ENCODE measurements at places on chromosomes 6 and 20.
A peak's percentile ranks its signal among the peaks of the same experiment; 100 is the strongest.

DNA sequence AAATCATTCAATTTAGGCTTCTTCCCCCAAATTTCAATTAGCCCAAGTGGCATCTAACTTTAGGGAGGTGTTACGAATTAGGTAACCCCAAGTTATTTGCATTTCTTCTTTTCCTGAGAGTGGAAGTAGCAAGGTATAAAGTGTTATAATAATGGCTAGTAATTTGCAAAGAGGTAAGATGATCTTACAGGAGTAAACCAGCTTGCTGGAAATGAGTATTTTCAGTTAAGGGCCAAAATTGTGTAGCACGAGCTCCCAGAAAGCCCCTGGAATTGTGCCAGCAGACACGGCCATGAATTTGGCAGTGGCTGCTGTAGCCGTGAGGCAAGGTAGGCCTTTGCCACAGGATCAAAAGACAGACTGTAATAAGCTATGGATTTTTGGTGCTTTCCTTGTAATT is 38.0 kb downstream of the CITED2 start:
- H3K27me3 ChIP-seq = no peaks in the 10 kb centered on the region
- no peaks in the 10 kb centered on the region for H3K4me1 ChIP-seq
- no peak for DNase-seq
- H3K4me3 ChIP-seq = no peak overlapping the region
- H3K36me3 ChIP-seq = no peaks in the 10 kb centered on the region

DNA sequence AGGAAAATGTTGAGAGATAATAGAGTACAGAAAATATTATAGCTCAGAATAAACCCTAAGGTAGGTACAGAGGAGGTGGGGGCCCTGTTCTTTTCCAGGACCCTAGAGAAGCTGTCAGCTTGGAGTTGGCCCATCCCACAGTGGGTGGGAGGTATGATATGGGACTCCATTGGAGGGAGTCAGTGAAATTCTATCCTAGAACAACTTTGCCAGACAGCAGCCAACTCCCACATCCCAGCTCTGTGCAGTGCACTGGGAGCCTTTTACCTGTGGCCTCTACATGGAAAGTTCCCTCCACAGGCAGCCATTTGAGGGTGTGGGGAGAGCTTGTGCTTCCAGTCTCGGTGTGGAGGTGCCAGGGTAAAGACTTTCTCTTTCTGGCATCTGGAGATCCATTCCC is 36.8 kb upstream of the CLIC5 start:
- peaks cover 29% of the 10 kb centered on the region for H3K4me1 ChIP-seq
- no peak overlapping the region for H3K4me3 ChIP-seq
- H3K27me3 ChIP-seq = no peaks in the 10 kb centered on the region
- DNase-seq = no peak
- no peaks in the 10 kb centered on the region for H3K36me3 ChIP-seq

- DNase-seq = no peak
- H3K36me3 ChIP-seq = no peaks in the 10 kb centered on the region
- H3K4me1 ChIP-seq = peaks cover 22% of the 10 kb centered on the region
- H3K4me3 ChIP-seq = no peak overlapping the region
Observed at GRCh38 chr6:1605004-1605892, 4.5 kb upstream of the FOXC1 start.

DNA sequence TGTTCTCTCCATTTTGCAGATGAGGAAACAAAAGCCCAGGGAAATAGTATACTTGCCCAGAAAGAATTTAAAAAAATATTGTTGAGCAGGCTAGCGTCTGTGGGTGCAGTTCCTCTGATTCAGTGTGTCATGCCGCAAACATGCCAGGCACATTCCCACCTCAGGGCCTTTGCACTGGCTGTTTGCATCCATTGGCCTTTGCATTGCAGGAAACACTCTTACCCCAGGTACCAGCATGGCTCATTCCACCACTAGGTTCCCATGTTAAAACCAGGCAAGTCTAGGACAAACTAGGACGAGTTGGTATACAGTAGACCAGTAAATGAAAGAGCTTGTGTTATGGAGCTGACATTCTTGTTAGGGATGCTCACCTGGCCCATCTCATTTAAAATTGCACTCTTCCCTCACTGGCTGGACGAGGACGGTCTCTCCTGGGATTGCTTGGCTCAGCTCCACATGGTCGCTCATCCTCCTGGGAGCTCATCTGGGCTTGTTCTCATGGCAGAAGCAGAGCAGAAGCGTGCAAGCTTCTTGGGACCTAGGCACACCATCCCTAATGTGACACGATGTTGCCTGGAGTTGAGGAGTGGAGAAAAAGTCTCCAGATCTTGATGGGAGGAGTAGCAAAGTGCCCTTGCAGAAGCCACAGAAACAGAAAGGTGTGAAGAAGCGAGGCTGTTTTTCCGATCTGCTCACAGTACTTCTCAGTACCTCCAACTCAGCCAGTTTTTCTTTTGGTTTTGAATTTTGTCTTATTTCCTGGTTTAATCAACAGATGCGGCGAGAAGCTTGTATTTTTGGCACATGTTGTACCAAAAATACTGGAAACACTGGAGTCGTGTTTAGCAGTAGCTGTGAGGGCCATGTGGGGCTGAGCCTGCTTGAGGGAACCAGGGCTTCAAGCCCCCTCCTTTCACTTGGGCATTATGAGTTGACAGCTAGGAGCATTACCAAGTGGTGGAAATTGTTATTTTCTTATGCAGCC is 13.9 kb downstream of the ZNF831 start:
- no peak overlapping the region for H3K4me3 ChIP-seq
- DNase-seq = no peak
- H3K27ac ChIP-seq = no peak overlapping the region
- H3K4me1 ChIP-seq = no peaks in the 10 kb centered on the region
- H3K36me3 ChIP-seq = no peaks in the 10 kb centered on the region
- no peaks in the 10 kb centered on the region for H3K27me3 ChIP-seq

GRCh38 chr6:158253248-158253647 is 59.0 kb upstream of the TULP4 start:
- no peaks in the 10 kb centered on the region for H3K4me1 ChIP-seq
- no peak for DNase-seq
- no peak overlapping the region for H3K27ac ChIP-seq
- no peak overlapping the region for H3K4me3 ChIP-seq
- H3K36me3 ChIP-seq = no peaks in the 10 kb centered on the region

DNA sequence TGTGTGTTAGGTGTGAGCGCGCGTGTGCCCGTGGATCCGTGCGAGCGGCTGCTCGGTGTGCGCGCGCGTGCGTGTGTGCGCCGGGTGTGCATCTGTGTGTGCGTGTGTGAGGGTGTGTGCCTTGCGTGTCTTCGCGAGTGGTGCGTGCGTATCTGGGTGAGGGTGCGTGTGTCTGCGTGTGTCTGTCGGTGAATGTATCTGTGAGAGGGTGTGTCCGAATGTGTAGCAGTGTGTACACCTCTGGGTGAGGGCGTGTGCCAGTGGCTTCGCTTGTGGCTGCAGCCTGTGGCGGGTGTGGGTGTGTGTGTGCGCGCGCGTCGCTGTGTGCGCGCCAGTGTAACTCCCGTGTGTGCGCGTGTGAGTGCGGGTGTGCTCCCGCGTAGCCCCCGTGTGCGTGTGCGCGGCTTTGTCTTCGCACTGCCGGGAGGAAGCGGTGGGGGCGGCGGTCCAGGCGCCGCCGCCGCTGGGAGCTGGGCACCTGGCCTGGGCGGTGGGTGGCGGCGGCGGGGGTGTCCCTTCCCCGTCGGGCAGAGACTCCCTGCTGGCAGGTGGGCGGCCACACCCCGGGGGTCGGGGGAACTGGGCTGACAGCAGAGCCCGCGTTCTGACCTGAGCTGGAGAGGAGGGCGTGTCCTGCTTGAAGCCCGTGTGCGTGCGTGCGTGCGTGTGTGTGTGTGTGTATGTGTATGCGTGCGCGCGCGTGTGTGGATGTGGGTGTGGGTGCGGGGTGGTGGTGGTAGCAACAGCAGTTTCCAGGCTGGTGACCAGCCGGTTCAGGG is 61.3 kb upstream of the EPB41L1 start:
- no peaks in the 10 kb centered on the region for H3K36me3 ChIP-seq
- H3K4me3 ChIP-seq = peak overlapping the region; percentile 44
- H3K27ac ChIP-seq = no peak overlapping the region
- DNase-seq = peak; percentile 58
- H3K4me1 ChIP-seq = peaks cover 33% of the 10 kb centered on the region
- H3K27me3 ChIP-seq = peaks cover 24% of the 10 kb centered on the region

DNA sequence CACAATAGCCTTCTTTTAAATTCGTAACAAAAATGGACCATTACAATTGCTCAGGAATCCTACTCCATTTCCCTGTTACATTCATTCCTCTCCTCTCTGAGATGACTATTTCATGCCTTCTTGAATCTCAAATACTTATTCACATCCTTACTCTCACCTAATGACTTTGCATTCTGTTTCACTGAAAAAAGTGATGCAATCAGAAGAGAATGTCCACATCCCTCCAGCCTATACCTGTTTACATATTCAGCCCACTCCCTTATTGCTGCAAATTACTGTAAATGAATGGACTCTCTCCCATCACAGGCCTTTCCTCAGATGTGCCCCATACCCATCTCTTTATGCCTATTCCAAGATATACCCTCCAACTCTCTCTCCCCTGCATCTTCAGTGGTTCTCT is 8.6 kb downstream of the TAAR1 start:
- peaks cover 8% of the 10 kb centered on the region for H3K27me3 ChIP-seq
- no peaks in the 10 kb centered on the region for H3K36me3 ChIP-seq
- H3K4me3 ChIP-seq = no peak overlapping the region
- no peak for DNase-seq
- no peaks in the 10 kb centered on the region for H3K4me1 ChIP-seq

DNA sequence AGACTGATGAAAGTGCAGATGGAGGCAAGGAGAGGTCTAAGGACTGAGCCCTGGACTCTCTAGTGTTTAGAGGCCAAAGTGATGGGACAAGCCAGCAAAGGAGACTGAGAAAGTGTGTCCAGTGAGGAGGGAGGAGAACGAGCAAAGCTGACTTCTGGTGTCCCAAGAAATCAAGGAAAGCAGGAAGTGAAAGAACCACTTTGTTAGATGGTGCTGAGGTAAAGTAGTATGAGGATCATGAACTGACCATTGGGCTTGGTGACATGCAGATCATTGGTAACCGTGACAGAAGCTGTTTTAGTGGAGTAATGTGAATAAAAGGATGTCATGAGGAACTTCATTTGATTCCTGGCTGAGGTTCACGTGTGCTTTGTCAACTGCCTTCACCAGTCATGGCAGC is 108.4 kb downstream of the SLX4IP start:
- H3K36me3 ChIP-seq = no peaks in the 10 kb centered on the region
- H3K27ac ChIP-seq = no peak overlapping the region
- no peak for DNase-seq

DNA sequence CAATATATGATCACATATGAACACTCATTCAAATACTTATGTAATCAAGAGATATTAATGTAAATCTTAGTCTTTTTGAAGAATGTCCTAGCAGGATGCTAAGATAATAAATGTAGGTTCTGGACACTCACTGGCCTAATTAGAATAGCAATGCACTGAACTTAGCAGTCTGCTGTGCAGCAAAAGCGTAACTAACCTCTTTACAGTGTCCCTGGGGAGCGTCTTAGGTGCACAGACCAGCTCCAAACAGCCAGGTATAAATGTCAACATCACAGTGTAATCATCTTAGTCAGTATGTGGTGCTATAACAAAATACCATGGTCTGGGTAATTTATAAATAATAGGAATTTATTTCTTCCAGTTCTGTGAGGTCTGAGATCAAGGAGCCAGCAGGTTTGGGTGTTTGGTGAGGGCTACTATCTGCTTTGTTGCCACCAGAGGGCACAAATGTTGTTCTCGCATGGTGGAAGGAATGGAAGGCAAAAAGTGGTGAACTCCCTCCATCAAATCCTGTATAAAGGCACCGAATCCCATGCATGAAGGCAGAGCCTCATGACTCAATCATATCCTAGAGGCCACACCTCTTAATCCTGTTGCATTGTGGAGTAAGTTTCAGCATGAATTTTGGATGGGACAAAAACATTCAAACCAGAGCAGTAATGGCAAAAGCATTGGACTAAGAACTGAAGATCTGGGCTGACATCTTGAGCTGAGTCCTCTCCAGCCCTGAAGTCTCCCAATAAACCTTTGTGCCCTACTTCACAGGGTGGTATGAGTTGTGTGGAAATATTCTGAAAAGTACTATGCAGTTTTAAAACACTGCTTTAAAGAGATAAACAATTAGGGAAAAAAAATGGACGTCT is 41.8 kb upstream of the FOXO3 start:
- DNase-seq = peak; percentile 14
- no peaks in the 10 kb centered on the region for H3K36me3 ChIP-seq
- H3K27me3 ChIP-seq = no peaks in the 10 kb centered on the region
- no peaks in the 10 kb centered on the region for H3K4me1 ChIP-seq
- H3K27ac ChIP-seq = no peak overlapping the region

GRCh38 chr6:12148841-12149240 is 136.7 kb downstream of the HIVEP1 start:
- no peak overlapping the region for H3K4me3 ChIP-seq
- no peaks in the 10 kb centered on the region for H3K27me3 ChIP-seq
- peak; percentile 34 for DNase-seq
- H3K27ac ChIP-seq = peak overlapping the region; percentile 86

- DNase-seq = no peak
- no peaks in the 10 kb centered on the region for H3K36me3 ChIP-seq
- H3K27me3 ChIP-seq = peaks cover 8% of the 10 kb centered on the region
Observed at GRCh38 chr20:59149678-59150504, 13.7 kb upstream of the ZNF831 start.

DNA sequence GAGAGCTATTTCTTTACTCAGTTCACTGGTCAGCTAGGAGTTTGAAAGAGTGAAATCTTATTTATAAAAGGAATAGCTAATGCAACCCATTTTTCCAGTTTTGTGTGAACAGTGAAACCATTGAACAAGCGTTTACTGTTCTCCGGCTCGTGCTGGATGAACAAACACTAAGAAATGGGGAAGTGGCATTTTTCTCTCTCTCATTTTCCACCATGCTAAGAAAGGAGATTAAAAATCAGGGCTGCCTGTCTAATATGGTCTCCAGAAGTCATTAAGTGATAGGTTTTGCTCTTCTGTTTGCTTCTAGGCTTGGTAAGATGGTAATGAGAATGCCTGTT is 774 bp upstream of the SFT2D1 start:
- H3K36me3 ChIP-seq = peaks cover 34% of the 10 kb centered on the region
- H3K27me3 ChIP-seq = no peaks in the 10 kb centered on the region
- no peak overlapping the region for H3K27ac ChIP-seq
- peak overlapping the region; percentile 96 for H3K4me3 ChIP-seq
- H3K4me1 ChIP-seq = peaks cover 14% of the 10 kb centered on the region

- H3K27me3 ChIP-seq = no peaks in the 10 kb centered on the region
- no peaks in the 10 kb centered on the region for H3K36me3 ChIP-seq
- DNase-seq = peak; percentile 64
- H3K27ac ChIP-seq = peak overlapping the region; percentile 82
- H3K4me1 ChIP-seq = peaks cover 16% of the 10 kb centered on the region
Observed at GRCh38 chr20:11777387-11778205, 140.1 kb upstream of the BTBD3 start.

GRCh38 chr20:9225879-9226278 is 157.0 kb downstream of the PLCB4 start:
- H3K4me1 ChIP-seq = peaks cover 7% of the 10 kb centered on the region
- no peak overlapping the region for H3K4me3 ChIP-seq
- H3K36me3 ChIP-seq = no peaks in the 10 kb centered on the region
- no peak overlapping the region for H3K27ac ChIP-seq
- H3K27me3 ChIP-seq = no peaks in the 10 kb centered on the region

Measured in SJSA1 (cell line).